ENCODE measurements at places on chromosomes 2 and 18. TPM values are rescaled to one million over a fixed set of nuclear protein-coding genes. Genes with fewer than 3 reads are reported as not detected.

Gene TEX44
- not detected for total RNA-seq

Gene MEX3C
- total RNA-seq: 38.1 TPM

Gene HADHA
- 140 TPM for total RNA-seq

Gene DHRS9
- total RNA-seq: 2.7 TPM

Gene UGT1A10
- 0.10 TPM for total RNA-seq

Gene DSC1
- not detected for total RNA-seq

Gene CLIP4
- total RNA-seq: 42.6 TPM

Gene PLB1
- total RNA-seq: 1.3 TPM

Gene TUBA3E
- total RNA-seq: not detected

Gene LRRTM1
- total RNA-seq: not detected

Gene UNC80
- total RNA-seq: not detected

Gene PLCL1
- total RNA-seq: 4.3 TPM

Gene TUBB8B
- not detected for total RNA-seq

Gene CYTIP
- total RNA-seq: 5.5 TPM

Gene NOSTRIN
- not detected for total RNA-seq

Gene SLC14A1
- total RNA-seq: 167 TPM

Gene PLEKHM3
- total RNA-seq: 18.1 TPM

Gene DSG1
- total RNA-seq: not detected

Gene PSMA8
- not detected for total RNA-seq

Gene IL1F10
- total RNA-seq: not detected

Gene CDCA7
- 0.83 TPM for total RNA-seq

Gene ANKRD30BL
- total RNA-seq: not detected

Gene LAMA3
- 3.8 TPM for total RNA-seq

Gene UGT1A5
- not detected for total RNA-seq

Gene DYNAP
- total RNA-seq: not detected

Gene FER1L5
- total RNA-seq: 0.78 TPM

Gene FLACC1
- 1.3 TPM for total RNA-seq

Gene ZNF2
- total RNA-seq: 11.1 TPM

Gene SKOR2
- not detected for total RNA-seq

Gene ASAP2
- 63.4 TPM for total RNA-seq

Gene MOCOS
- total RNA-seq: 5.6 TPM

Gene B3GNT7
- total RNA-seq: 1.1 TPM

Gene EFHD1
- total RNA-seq: 2.7 TPM

Gene DNER
- total RNA-seq: 0.20 TPM

Gene CTNNA2
- total RNA-seq: 0.07 TPM

Gene RAD51AP2
- total RNA-seq: not detected

Gene SP5
- not detected for total RNA-seq

Gene FAM98A
- 65.1 TPM for total RNA-seq

Gene INSIG2
- total RNA-seq: 36.9 TPM

Gene NPHP1
- total RNA-seq: 3.9 TPM
